ENCODE measurements at places on chromosomes 13 and 19.

DNA sequence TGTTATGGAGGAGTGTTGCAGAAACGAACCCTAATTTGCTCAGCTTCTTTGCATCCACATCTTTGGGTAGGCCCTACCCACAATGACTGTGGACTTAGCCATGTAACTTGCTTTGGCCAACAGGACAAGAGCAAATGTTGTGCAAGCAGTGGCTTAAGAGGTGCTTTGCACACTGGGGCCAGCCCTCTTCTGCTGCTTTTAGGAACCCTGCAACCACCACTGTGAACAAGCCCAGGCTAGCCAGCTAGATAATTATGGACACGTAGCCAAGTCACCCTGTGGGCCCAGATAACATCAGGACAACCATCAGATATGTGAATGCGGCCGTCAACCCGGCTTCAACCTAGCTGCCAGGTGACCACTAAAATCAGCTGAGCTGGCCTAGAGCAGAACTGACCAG is 17.1 kb downstream of the C19orf47 start:
- DNase-seq = no peak

DNA sequence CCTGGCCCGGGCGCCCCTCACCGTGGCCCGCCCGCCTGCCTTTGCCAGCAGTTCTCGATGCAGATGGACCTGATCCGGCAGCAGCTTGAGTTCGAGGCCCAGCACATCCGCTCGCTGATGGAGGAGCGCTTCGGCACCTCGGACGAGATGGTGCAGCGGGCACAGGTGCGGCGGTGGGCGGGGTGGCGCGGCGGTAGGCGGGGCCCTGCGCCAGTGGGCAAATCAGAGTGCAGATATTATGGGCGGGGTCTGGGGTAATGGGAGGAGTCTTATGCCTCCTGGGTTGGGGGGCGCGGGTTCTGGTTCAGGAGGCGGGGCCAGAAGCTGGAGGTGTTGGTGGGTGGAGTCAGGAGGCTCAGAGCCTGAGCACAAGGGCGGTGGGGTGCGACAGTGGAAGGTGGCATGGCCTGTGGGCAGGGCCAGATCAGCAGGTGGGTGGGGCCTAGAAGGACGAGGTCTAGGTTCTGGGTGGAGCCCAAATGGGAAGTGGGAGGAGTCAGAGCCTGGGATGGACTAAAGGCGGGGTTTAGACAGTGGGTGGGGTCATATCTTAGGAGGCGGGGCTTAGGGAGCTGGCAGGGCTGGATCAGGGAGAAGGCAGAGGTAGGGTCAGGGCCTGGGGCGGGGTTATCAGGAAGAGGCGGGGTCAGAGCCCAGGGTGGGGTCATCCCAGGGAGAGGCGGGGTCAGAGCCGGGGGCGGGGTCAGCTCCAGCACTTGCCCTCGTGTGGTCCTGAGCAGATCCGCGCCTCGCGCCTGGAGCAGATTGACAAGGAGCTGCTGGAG is 5.6 kb downstream of the APC2 start:
- peak; percentile 77 for DNase-seq

DNA sequence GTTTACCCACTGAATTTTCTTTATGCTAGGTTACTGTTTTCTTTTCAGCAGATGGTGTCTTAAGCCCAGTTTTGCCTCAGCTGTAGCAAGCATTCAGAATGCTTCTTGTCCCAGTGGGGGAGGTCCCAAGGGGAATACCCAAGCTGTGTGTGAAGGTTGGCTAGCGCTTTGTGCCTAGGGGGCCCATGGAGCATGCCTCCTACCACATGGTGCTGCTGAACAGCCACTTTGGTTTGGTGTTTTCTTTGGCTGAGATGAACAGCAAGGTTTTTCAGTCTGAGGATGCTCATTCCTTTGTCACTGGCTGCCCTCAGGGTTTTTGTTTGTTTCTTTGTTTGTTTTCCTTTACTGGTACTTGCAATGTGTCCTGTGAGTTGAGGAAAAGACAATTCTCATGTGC is 99.0 kb downstream of the PCDH20 start:
- no peak for DNase-seq

DNA sequence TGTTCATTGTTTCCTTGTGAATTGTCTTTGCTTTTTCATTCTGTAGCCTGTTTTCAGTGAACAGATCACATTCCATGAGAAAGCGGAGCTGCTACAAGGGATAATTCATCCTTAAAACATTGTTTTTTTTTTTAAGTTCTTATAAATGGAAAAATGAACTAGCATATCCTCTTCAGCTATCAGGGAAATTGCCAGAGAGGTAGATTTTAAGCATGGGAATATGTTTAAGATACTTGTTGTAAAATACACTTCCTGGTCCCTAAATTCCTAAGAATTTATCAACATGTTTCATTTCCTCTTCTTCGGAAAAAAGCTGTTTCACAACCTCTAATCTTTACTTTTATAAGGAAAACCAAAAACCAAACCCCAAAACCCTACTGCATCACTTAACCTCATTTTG is 238.0 kb downstream of the POSTN start:
- no peak for DNase-seq

DNA sequence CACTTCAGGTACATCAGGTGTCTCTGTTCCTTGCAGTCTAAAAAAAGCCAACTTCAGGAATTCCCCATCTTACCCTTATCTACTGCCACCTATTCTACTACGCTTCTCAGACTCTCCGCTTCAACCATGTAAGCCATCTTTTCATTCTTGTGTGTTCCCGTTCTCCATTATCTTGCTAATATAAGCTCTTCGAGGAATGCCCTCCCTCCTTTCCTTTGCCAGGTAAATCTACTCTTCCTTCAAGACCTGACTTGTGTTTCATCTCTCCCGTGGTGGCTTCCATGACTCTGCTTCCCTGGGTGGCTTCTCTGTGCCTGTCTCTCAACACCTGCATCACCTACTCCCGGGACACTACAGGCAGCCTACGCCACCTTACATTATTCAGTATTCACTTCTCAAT is 42.3 kb upstream of the MEDAG start:
- DNase-seq = no peak

All from activated CD4-positive, alpha-beta T cell treated with anti-CD3 and anti-CD28 coated beads, Interleukin-2, Interleukin-6, amounts not matched to agents 100 ng/mL and 50 ng/mL, durations not matched to agents 16 hours and 8 hours (primary cell).